ENCODE measurements at places on chromosomes 1 and 21.
A peak's percentile ranks its signal among the peaks of the same experiment; 100 is the strongest.

GRCh38 chr1:209999005-209999404 is 61.0 kb downstream of the SYT14 start:
- peaks cover 4% of the 10 kb centered on the region for H3K27me3 ChIP-seq
- no peak for DNase-seq
- no peaks in the 10 kb centered on the region for H3K4me1 ChIP-seq
- no peak overlapping the region for H3K4me3 ChIP-seq

- H3K4me1 ChIP-seq = no peaks in the 10 kb centered on the region
- no peak for DNase-seq
- H3K36me3 ChIP-seq = no peaks in the 10 kb centered on the region
- H3K4me3 ChIP-seq = no peak overlapping the region
- H3K27ac ChIP-seq = no peak overlapping the region
- peaks cover 4% of the 10 kb centered on the region for H3K27me3 ChIP-seq
Measured at GRCh38 chr1:163166886-163167555, 35.7 kb downstream of the RGS5 start.

DNA sequence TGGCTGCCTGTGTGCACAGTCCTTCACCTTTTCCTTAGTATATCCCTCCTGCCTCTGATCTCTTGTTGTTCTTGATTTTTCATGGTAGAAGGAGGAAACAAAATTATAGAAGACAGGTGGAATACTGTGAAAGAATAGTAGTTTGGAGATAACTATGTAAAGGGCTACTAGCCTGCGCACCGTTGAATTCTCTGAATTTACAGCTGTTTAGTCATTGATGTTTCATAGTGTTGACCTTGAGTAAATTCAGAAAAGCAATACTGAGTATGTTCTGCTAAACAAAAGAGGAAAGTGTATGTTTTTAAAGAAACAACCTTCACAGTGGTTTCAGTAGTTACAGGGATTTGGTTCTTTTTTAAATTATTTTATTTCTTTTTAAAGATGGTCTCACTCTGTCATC is 18.1 kb downstream of the CAMTA1 start:
- H3K4me3 ChIP-seq = no peak overlapping the region
- peaks cover 20% of the 10 kb centered on the region for H3K4me1 ChIP-seq
- no peak for DNase-seq

- H3K27me3 ChIP-seq = peaks cover 32% of the 10 kb centered on the region
- no peaks in the 10 kb centered on the region for H3K36me3 ChIP-seq
- no peak for DNase-seq
- H3K4me1 ChIP-seq = peaks cover 4% of the 10 kb centered on the region
- no peak overlapping the region for H3K27ac ChIP-seq
Measured at GRCh38 chr1:119873135-119874015, 22.9 kb downstream of the ADAM30 start.

GRCh38 chr1:94303005-94303404 is 65.6 kb upstream of the ARHGAP29 start:
- H3K27ac ChIP-seq = no peak overlapping the region
- peaks cover 5% of the 10 kb centered on the region for H3K27me3 ChIP-seq
- H3K36me3 ChIP-seq = no peaks in the 10 kb centered on the region
- DNase-seq = no peak
- H3K4me3 ChIP-seq = no peak overlapping the region

GRCh38 chr21:45136927-45137611 is 62.7 kb downstream of the ADARB1 start:
- H3K4me1 ChIP-seq = peaks cover 12% of the 10 kb centered on the region
- DNase-seq = peak; percentile 81
- H3K4me3 ChIP-seq = no peak overlapping the region

DNA sequence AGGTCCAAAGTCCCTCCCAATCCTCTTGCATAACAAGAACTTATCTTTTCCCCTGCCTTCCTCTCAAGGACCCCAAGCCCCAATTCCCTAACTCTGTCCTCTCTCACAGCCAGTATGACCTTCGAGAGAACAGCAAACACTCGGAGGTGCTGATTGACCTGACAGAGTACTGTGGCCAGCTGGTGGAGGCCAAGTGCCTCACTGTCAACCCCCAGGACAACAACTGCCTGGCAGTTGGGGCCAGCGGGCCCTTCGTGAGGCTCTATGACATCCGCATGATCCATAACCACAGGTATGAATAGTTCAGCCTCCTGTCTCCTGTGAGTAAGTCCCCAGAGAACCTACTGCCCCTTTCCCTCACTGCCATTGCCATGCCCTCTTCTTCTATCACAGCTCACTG is 29.9 kb upstream of the TMEM222 start:
- no peak overlapping the region for H3K4me3 ChIP-seq
- H3K27me3 ChIP-seq = no peaks in the 10 kb centered on the region

DNA sequence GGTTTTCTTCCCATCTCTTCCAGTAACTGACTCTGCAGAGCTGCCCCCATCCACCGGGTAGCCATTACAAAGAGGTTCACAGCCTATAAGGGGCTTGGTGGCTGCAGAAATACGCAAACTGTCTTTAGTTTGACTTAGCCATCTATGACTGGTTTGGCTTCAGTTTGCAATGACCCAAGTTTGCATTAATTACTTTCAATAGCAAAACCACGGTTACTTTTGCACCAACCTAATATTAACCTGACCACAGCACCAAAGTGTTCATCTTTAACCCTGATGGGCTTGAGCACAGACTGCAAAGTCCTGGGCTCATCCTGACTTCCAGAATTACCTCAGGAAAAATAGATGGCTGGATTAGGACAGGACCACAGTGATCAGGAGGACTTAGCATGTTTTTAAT is 2.2 kb upstream of the HAO2 start:
- no peaks in the 10 kb centered on the region for H3K4me1 ChIP-seq
- DNase-seq = no peak
- H3K36me3 ChIP-seq = no peaks in the 10 kb centered on the region
- peaks cover 8% of the 10 kb centered on the region for H3K27me3 ChIP-seq
- H3K4me3 ChIP-seq = no peak overlapping the region

DNA sequence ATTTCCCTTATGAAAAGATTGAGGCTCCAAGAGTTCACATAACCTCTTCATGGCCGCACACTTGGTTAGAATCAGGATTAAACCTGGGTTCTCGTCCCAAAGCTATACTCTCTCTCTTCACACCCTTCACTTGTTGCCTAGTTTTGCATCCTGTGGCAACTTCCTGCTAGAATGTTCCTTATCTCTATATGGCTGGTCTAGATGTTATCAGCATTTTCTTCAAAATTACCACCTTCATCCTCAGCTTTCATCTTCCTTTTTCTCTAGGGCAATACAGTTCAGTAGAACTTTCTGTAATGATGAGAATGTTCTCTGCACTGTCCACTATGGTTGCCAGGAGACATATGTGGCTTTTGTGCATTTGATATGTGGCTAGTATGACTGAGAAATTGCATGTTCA is 31.1 kb upstream of the BCAR3 start:
- peaks cover 14% of the 10 kb centered on the region for H3K27me3 ChIP-seq
- no peak for DNase-seq
- H3K4me3 ChIP-seq = no peak overlapping the region
- peak overlapping the region; percentile 22 for H3K27ac ChIP-seq
- peaks cover 67% of the 10 kb centered on the region for H3K4me1 ChIP-seq

GRCh38 chr21:41369920-41370839 is 8.4 kb downstream of the MX2 start:
- H3K4me1 ChIP-seq = peaks cover 69% of the 10 kb centered on the region
- peak overlapping the region; percentile 96 for H3K27ac ChIP-seq
- H3K27me3 ChIP-seq = no peaks in the 10 kb centered on the region
- peak overlapping the region; percentile 81 for H3K4me3 ChIP-seq
- peak; percentile 74 for DNase-seq

DNA sequence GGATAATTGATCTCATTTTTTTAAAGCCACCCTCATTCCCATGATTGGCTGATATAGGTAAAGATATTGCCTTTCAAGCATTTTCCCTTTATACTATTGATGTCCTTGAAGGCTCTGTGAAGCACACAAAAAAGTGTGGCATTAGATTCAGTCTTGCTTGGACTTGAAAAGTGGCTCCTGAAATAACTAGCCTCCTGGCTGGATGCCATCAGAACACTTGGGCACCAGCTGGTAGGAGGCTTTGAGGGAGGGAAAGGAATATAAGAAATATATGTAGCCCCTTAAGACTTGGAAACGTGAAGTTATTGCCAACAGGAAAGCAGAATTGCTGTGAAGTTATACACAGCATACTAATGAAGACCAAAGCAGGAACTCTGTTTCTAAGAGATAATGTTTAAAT is 14.1 kb downstream of the MTR start:
- H3K27ac ChIP-seq = no peak overlapping the region
- no peak overlapping the region for H3K4me3 ChIP-seq
- peaks cover 59% of the 10 kb centered on the region for H3K36me3 ChIP-seq
- H3K4me1 ChIP-seq = no peaks in the 10 kb centered on the region

GRCh38 chr1:92886886-92887419 is 55.1 kb downstream of the RPL5 start:
- H3K36me3 ChIP-seq = peaks cover 20% of the 10 kb centered on the region
- no peaks in the 10 kb centered on the region for H3K27me3 ChIP-seq
- no peak for DNase-seq
- no peak overlapping the region for H3K4me3 ChIP-seq
- H3K4me1 ChIP-seq = peaks cover 20% of the 10 kb centered on the region

GRCh38 chr1:194705123-194705854 is 1518.9 kb upstream of the B3GALT2 start:
- no peak overlapping the region for H3K4me3 ChIP-seq
- H3K27ac ChIP-seq = no peak overlapping the region
- no peaks in the 10 kb centered on the region for H3K27me3 ChIP-seq
- H3K36me3 ChIP-seq = no peaks in the 10 kb centered on the region
- H3K4me1 ChIP-seq = no peaks in the 10 kb centered on the region
- no peak for DNase-seq

DNA sequence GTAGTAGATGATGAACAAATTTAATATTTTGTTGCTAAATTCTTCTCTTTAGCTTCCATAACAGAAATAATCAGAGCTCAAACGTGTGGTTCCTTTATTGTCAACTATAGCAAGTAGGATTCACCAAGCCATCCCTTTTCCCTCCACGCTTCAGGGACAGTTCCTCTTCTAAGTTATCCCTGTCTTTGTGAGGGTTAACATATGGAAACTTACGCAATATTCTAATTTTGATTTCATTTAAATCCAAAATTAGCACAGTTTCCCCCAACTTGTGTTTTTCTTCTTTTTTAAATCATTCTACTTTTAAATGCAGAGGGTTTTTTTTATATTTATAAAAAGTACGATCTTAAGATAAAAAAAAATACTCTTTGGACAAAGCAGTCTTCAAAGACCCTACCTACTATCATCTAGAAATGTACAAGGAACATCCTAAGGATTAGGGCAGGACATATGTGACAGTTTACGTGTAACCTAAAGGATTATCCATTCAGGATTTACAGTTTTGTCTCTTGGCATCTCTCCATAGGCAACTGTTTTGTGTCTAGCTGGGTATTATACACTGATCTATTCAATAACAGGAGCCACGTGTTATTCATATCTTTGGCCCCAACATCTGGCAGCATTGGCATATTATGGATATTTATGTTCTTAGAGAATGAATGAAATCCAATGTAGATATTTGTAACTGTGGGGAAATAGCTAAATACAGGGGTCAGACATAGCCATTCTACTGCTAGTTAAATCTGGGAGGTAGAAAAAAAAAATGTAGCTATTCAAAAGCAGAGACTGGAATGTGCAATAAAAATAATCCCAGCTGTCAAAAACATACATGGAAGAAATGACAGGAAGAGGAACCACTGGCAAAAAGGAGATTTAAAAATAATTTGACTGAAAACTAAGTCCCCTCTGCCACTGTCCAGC is 272.9 kb downstream of the NEGR1 start:
- no peak for DNase-seq
- no peak overlapping the region for H3K27ac ChIP-seq
- no peaks in the 10 kb centered on the region for H3K4me1 ChIP-seq
- H3K4me3 ChIP-seq = no peak overlapping the region

DNA sequence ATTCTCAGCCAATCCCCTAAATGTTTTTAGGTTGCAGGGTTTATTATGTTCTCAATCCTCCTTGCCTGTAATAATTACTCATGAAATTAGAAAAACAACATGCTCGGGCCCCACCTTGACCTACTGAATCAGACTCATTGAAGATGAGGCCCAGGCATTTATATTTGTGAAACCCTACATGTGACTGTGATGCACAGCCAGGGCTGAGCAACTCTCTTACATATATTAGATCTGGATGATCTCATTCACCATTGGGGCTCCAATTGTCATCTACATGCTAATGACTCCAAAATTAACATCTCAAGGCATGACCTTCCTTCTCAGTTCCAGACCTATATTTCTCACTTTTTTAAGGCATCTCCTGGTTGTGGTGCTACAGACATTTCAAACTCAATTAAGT is 103.3 kb downstream of the WDR3 start:
- no peaks in the 10 kb centered on the region for H3K36me3 ChIP-seq
- H3K4me1 ChIP-seq = no peaks in the 10 kb centered on the region
- no peak overlapping the region for H3K27ac ChIP-seq
- H3K27me3 ChIP-seq = no peaks in the 10 kb centered on the region
- DNase-seq = no peak
- no peak overlapping the region for H3K4me3 ChIP-seq

DNA sequence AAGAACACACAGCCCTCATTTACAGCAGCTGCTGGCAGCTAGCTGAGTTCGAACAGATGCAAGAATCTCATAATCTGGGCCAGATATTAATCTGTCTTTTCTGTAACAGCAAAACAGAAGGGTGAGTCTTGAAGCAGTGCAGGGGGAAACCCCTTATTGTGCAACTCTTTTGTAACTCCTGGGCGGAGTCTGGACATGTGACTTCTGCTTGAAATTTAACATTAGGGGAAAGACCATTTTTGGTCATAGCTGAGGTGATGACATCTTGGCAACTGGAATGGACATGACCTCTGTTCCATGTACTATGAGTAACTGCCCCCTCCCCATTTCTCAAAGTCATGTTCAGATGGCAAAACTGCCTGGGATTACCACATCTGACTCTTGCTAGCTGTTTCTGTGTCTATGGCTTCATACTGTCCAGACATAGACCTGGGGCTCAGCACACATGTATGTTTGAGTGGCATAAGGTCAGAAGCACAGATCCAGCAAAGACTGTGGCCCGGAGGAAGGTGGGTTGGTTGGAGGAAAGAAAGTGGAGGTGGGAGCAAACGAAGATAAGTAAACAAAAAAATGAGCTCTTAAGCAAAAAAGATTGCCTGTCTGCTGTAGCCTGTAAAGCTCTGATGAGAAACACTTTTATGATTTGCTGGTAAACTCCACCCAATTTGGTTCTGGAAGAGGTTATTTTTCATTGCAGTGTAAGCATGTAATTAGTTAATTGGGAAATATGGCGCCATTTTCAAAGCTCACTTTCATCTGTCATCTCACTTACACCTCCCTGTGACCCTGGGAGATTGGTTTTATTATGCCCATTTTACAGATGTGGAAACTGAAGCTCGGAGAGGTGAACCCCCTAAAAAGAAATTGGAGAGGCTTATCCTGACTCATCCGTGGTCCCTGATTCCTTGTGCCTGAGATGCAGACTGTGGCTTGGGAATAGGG is 26.1 kb downstream of the ETS2 start:
- no peaks in the 10 kb centered on the region for H3K36me3 ChIP-seq
- no peak overlapping the region for H3K27ac ChIP-seq

DNA sequence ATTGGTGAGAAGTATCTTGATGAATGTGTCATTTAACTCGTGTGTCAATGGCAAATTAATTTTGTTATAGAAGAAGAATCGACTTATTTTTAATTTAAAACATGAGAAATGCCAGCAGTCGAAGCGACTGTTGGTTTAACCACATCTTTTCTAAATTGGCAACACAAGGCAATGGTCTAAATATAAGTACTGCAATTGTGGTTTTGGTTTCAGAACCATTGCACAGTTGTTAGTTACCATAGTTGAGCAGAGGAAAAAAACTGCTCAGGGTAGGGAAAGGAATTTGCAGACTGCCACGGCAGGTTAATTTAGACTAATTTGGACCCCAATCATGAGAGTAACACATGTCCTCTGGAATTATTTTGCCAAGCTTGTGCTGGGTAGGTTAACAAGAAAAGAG is 185.6 kb upstream of the RUNX1 start:
- H3K4me3 ChIP-seq = no peak overlapping the region
- no peak for DNase-seq
- H3K36me3 ChIP-seq = peaks cover 20% of the 10 kb centered on the region
- peak overlapping the region; percentile 38 for H3K27ac ChIP-seq
- H3K4me1 ChIP-seq = peaks cover 43% of the 10 kb centered on the region
- H3K27me3 ChIP-seq = no peaks in the 10 kb centered on the region

Data from activated naive CD4-positive, alpha-beta T cell treated with anti-CD3 and anti-CD28 coated beads, Interleukin-2, amount 10 ng/mL, durations not matched to agents 7 days and 5 days (primary cell).